Activated T-helper 1 cell treated with anti-CD3 and anti-CD28 coated beads, Interleukin-12 subunit alpha, Interleukin-12 subunit beta, Interleukin-2, Interleukin-4 antibody, amounts not matched to agents 30 ng/mL and 10 ng/mL and 1 ng/mL, durations not matched to agents 14 hours and 24 hours and 36 hours (primary cell): ENCODE measurements at places on chromosomes 12 and 14.
A peak's percentile ranks its signal among the peaks of the same experiment; 100 is the strongest.

DNA sequence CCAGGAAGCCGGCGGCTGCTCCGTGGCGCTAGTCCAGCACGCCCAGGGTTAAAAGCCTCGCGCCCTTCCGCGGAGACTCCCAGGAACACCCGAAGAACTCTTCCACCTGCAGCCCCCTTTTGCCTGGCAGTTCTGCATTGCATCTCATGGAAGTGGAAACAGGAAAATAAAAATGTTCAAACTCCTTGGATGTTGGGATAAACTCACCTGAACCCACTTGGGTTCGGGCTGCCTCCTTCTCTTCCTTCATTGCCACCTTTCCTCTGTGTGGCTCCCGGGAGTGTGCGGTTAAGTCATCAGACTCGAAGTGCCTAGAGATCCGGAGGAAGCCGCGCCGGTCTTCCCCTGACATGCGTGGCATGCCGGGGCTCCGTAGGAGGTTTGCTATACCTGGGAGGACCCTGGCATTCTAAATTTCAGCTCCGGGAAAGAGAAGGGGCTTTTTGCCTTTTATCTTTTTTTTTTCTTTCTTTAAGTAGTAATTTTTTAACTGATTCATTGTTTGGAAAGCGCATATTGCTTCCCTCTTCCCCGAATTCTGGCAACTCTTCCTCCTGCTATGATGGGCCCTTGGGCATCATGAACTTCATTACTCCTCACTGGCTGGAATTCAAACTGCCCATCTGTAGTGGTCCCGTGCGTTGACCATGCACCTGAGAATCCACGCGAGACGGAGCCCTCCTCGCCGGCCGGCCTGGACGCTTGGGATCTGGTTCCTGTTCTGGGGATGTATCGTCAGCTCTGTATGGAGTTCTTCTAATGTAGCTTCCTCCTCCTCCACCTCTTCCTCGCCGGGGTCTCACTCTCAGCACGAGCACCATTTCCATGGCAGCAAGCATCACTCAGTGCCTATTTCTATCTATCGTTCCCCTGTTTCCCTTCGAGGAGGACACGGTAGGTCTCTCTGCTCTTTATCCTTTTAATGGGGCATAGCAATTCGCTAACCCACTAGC, 931.4 kb downstream of the DIO2 start:
- no peak for DNase-seq

DNA sequence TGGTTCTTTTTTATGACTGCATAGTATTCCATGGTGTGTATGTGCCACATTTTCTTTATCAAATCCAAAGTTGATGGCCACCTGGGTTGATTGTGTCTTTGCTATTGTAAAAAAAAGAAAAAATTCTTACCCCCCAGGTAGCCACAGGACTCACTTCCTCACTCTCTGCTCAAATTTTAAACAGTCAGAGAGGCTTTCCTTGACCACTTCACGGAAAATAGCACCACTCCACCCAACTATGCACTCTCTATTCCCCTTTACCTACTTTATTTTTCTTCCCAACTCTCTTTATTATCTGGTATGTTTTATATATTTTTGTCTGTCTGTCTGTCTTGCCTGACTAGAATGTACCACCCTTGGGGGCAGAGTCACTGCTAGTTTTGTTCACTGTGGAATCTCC, 205.3 kb downstream of the BTG1 start:
- no peak for DNase-seq

- DNase-seq = no peak
Measured at GRCh38 chr12:78439666-78440065, 424.9 kb upstream of the SYT1 start.

GRCh38 chr14:77275601-77276017, 4.6 kb upstream of the NGB start:
- no peak for DNase-seq

GRCh38 chr14:33999771-34000291, 49.0 kb upstream of the EGLN3 start:
- no peak for DNase-seq

- DNase-seq = no peak
Measured at GRCh38 chr14:92819011-92819597, 25.0 kb downstream of the GOLGA5 start.

- no peak for DNase-seq
Measured at GRCh38 chr12:58302487-58303011, 361.2 kb downstream of the ATP23 start.

DNA sequence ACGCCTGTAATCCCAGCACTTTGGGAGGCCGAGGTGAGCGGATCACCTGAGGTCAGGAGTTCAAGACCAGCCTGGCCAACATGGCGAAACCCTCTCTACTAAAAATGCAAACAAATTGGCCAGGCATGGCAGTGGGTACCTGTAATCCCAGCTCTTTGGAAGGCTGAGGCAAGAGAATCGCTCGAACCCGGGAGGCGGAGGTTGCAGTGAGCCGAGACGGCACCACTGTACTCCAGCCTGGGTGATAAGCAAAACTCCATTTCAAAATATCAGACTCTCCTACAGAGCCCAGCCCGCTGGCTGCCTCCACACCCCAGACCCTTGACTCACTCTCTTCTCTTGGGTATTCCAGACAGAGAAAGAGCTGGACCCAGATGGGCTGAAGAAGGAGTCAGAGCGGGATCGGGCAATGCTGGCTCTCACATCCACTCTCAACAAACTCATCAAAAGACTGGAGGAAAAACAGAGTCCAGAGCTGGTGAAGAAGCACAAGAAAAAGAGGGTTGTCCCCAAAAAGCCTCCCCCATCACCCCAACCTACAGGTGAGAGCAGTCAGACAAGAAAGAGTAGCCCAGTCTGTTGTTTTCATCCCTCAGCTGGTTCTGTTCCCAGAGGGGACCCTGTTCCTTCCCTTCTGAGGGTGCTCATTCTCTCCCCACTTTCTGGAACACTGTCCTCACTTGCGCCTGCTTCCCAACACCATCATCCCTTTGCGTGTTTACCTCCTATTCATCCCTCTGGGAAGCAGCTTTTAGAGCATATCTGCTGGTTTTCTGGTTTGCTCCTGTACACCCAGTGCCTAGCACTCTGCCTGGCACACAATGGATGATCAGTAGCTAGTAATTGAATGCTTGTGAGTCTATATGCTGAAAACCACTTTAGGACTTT, 19.7 kb downstream of the AGAP2 start:
- no peak for DNase-seq

DNA sequence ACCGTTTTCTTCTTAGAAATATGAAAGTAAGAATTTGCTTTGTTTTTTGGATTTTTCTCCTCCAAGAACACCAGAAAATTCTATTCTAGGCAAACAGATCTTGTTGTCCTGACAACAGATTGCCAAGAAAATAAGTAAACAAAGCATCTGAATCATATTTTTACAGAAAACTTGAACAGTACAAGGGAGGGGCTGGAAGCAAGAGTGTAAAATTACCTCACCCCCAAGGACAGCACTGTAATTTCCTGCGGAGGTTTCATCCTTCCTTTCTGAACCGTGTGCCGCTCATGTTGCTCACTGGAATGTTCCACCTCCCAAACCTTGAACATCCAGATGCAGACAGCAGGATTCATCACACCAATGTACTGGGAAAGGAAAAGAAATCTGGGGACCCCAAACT, 5.4 kb upstream of the CAMKK2 start:
- no peak for DNase-seq

DNA sequence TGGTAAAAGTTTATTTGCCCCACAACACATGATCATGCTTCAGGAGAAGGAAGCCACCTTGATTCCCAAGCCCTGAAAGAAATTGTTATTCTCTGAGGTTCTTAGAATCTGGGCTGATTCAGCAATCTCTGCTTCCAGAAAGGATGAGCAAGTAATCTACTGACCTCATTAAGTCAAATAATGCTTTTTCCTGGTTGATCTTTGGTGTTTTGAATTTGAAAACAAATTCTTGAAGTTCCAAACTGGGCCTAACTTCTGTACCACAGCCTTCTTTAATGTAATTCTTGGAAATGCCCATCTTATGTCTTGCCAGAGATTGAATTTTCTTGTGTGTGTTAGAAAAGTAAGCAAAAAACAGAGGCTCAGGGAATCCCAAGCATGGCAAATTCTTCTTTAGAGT, 319.2 kb upstream of the DDHD1 start:
- no peak for DNase-seq

GRCh38 chr12:9776781-9777180, 16.1 kb upstream of the CD69 start:
- DNase-seq = no peak

DNA sequence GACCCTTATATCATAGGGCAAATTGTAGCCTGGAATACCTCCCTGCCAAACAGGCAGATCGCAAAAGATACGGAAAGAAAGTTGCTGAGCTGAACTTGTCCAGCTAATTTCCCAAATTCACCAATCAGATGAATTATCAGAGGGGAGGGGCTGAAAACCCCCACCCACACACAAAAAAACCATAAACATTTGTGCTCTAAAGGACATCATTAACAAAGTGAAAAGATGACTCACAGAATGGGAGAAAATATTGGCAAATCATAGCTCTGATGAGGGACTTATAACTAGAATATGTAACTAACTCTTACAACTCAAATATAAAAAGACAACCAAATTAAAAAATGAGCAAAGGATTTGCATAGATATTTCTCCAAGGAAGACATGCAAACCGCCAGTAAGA, 36.3 kb downstream of the PTHLH start:
- DNase-seq = no peak

GRCh38 chr14:22553445-22553844, 35.6 kb downstream of the DAD1 start:
- DNase-seq = no peak

GRCh38 chr14:33573301-33573880, 377.5 kb downstream of the EGLN3 start:
- no peak for DNase-seq

- DNase-seq = no peak
Measured at GRCh38 chr12:81859521-81859920, 100.4 kb upstream of the PPFIA2 start.

GRCh38 chr12:62517887-62518286, 51.3 kb downstream of the MON2 start:
- DNase-seq = no peak

DNA sequence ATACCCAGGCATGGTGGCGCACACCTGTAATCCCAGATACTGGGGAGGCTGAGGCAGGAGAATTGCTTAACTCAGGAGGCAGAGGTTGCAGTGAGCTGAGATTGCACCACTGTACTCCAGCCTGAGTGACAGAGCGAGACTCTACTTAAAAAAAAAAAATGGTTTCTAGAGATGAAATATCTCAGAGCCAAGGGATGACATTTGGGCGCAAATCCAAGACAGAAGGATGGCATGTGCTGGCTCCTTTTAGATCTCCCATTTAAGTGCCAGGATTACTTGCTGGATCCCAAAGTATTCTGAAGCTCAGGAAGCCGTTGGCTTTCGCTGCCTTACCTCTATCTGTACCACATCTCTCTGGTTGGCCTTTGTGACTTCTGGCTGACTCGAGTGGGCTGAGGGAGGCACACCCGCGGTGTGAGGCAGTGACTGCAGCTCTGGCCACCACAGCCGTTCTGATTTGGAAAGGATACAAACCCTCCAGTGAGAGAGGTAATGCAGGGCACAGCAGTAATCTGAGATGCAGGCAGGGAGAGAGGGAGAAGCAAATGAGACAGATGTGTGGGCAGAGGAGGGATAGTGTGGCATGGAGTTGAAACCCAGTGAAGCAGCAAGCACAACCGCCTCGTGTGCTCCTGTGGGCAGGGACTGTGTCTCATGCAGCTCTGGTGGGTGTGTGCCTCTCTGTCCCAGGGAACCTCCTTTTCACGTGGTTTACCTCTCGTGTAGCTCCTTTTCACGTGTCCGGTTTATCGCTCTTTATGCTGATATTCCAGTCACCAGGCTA, 4.9 kb downstream of the B4GALNT3 start:
- no peak for DNase-seq

- no peak for DNase-seq
Measured at GRCh38 chr14:91103116-91103515, 10.8 kb upstream of the DGLUCY start.

- DNase-seq = no peak
Measured at GRCh38 chr12:13181375-13182070, 15.0 kb upstream of the EMP1 start.

GRCh38 chr14:94933486-94933885, 163.6 kb upstream of the GSC start:
- no peak for DNase-seq

DNA sequence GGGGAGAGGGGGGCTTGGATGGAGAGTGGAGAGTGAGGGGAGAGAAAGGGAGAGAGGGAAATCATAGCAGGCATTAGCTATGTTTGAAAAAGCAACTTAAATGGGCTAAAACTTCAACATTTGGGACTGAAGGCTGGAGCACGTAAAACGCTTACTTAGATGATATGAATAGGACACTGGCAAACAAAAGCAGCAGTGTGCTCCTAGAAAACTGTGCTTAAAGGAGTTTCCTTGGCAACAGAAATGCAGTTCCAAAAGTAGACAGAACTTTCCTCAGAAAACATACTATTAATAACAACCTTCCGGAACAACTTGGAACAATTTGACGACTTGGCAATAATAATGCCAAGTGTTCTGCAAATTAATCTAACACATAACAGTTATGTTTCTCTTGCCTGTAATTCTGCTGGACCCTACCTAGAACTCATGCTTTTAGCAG, 235.5 kb upstream of the NPAS3 start:
- no peak for DNase-seq

- DNase-seq = no peak
Measured at GRCh38 chr12:2841056-2841650, 6.3 kb upstream of the NRIP2 start.

- no peak for DNase-seq
Measured at GRCh38 chr12:7302266-7302986, 1.4 kb upstream of the ACSM4 start.

DNA sequence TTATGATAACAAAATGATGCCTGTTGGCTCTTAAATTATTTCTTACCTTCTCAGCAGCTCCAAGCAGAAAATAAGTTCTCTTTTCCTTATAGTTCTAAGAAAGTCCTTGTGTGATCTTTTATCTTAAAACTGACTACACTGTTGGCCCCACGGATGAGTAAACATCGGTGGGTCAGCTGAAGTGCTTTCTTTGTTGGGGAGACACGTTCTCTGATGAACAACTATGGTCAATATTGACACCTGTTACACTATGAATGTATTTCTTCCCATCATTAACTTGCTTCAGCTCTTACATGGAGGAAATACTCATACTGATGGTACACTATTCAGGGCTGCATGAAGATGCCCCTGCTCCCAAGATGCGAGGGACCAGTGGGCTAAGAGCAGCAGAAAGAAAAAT, 110.8 kb upstream of the EEA1 start:
- DNase-seq = no peak

GRCh38 chr14:33184587-33184986, 245.9 kb downstream of the NPAS3 start:
- DNase-seq = no peak

DNA sequence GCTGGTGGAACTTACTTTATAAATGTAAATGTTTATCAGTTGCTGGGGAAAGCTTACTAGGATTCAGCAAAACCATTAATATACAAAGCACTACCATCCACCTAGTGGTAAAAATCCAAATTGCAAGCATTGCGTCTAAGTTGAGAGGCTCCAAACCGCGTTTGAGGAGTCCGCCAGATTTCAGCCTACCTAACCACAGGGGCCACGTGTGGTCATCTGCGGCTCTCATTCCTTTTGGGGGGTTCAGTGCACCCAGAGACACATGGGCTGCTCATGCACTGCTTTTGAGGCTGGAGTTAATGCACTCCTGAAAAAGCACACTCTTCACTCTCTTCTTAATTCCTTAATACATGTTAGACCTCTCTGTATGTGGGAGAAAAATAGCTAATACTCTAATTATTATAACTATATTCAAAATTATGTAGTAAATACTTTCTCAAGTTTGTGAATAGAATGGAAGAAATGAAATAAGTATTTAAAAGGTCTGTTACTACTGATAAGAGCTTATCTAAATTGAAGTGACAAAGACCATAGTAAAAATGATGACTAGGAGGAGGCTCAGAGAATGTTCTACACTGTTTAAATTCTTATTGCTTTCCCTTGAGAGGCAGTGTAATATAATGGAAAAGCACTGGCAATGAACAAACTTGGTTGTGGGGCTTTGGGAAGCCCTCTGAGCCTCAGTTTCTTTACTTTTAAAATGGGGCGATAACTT, 41.4 kb upstream of the MANSC4 start:
- DNase-seq = peak; percentile 33
